ENCODE measurements at places on chromosomes 5 and 9.

DNA sequence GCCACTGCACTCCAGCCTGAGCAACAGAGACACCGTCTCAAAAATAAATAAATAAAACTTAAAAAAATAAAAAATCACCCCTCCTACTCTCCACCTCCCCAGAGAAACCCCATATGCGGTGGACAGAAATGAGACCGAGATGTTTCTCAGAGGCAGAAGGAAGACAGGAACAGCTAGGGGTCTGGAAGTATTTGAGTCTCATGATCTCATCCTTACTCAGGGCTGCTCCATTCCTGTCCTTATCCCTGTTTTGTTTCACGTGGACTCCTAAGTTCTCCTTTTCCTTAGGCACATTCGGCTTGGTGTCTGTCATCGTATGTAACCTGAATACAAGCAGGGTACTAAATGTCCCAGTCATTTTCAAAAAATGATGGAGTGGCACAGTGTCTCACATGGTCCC lies 76.1 kb downstream of the C9orf50 start:
- no peak for DNase-seq

DNA sequence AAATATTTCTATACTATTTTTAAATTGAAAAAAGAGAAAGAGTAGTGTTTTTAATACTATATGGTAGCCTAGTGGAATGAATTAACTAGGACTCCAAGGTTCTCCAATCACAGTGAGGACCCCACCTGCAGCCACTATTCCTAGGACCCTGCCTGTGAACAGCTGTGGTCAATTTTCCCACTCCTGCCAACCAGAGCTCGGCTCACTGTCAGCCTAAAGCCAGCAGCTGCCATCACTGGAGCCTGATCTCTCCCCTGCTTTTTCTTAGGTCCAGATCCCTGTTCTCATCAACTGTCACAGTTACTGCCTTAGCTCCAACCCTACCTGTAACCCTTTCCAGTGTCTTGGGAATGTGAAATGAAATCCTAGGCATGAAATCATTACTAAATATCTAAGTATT lies 25.3 kb downstream of the ARSB start:
- no peak for DNase-seq

DNA sequence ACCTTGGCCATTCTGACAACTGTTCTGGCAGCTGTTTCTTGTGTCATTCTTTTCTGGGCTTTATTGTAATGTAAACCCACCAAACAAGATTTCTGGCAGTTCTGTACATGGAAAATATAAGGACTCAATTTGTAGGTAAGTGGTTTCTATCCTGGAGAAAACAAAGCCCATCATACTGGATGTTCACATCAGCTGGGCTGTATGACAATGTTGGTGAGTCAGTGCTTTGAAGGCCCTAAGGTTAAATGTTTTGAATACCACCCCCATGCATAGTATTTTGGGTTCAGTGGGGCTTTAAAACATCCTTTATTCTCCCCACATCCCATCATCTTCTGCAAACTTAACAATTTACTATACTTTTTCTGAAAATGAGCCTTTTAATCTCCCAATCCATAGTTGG lies 52.5 kb downstream of the SH3GL2 start:
- no peak for DNase-seq

DNA sequence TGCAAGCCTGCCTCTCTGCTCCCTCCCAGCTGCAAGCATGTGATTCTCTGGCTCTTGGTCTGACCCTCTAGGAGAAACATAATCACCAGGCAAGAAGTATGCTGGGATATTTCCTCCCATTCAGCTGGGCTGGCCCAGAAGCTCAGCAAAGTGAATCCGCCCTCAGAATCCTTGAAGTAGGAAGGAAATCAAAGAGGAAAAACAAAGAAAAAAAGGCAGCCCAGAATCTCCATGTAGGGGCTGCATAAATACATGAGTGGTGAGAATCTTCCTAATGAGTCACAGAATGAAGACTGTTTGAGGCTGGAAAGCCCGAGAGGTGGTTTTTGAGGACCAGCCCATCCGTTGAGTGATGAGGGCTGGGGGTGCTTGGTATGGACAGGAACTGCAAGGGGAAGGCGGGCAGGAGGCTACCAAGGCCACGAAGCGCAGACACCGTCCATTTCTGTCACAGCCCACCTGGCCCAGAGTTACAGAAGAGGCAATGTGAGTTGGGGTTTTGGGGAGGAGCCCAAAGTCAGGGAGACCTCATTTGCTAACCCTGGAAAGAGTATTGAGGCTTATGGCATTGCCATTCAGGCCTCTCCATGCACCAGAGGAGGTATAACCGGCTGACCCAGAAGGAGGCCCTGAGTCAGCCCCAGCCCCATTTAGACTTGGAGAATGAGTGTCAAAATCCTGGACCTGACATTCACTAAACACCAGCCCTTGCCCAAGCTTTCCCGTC lies 33.4 kb upstream of the TGFBR1 start:
- DNase-seq = no peak

- no peak for DNase-seq
These were observed 613.0 kb upstream of the CCNG1 start for GRCh38 chr5:162824360-162824759.

- no peak for DNase-seq
These were observed 100.0 kb downstream of the ADGRV1 start for GRCh38 chr5:90658620-90659019.

- no peak for DNase-seq
These were observed 8.2 kb downstream of the HEXB start for GRCh38 chr5:74693191-74693590.
